ENCODE measurements at places on chromosomes 5 and 9.

- DNase-seq, result no peak
Observed at GRCh38 chr9:88745276-88746001, 210.5 kb downstream of the NXNL2 start.

GRCh38 chr5:56829137-56829908 is 14.0 kb downstream of the MAP3K1 start:
- DNase-seq, result no peak

GRCh38 chr9:114429488-114429887 is 41.7 kb upstream of the AKNA start:
- no peak for DNase-seq

GRCh38 chr9:124889006-124889405 is 27.1 kb downstream of the ARPC5L start:
- no peak for DNase-seq

DNA sequence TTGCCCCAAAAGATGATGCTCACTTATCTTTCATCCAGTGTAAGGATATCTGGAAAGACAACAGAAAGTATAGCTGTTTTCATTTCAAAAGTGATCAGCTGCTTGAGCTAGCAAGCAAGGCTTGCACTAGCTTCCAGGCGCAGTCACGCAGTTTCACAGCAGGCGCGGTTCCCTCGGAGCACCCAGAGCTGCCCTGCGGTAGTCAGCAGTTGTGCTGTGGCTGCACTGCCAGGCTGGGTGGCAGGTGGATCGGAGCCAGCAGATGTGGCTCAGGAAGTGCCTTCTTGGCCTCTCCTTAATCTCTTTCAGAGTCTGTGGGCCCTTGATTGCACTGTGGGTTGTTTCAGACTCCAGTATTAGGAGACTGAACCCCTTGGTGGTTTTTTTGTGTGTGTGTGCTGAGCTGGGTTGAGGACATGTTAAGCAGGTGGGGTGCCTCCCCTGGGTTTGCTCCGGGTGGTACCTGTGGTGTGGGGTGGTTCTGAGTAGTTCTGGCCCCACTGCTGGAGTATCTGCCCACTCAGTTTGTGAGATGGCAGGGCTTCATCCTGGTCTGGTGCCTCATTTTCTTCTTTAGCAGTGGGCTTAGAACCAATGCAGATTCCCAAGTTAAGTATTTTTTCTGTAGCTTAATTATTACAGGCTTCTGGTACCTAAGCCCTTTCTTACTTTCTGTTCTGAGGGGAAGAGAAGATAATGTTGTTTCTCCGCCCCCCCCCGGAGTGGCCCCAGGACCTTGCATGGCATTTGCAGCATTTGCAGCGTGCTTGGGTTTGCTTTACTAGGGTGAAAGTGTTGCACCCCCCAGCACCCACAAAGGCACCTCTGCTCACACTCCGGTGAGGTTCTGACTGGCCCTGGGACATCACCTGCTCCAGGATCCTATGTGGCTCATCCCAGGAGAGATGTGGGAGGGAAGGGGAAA is 16.4 kb downstream of the TENT4A start:
- no peak for DNase-seq

DNA sequence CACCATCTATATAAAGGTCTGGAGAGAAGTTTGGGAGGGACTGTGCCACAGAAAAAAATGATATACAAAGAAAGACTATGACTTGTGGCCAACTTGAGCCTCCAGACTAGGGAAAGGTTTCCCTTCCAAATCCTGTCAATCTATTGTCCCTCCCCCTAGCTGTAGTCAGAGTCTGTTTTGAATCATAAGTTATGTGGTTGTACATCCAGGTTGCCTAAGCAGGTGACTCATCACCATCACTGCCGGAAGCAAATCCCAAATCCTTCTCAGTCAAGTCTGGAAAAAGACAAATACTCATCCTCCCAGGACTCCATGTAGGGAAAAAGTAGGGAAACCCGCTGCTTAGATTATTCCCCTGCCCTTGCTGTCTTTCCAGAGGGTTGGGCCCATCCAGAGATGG is 235.7 kb downstream of the CDK5RAP2 start:
- no peak for DNase-seq

DNA sequence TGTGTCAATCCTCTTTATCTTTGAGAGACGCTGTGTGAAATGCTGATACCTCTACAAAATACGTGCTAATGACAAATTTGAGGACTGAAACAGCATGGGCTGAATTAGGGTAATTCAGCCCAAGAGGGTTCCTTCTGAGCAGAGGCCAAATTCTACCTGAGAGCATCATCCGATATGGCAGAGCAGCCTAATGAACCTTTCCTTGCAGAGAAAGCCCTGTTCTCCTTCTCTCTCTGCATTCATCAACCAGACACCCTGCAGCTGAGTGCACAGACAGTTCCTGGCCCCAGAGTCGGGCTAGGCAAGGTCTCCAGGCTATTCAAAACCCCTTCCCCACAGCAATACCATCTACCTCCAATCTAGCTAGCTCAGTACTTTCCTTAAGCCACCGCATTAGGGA is 77.9 kb downstream of the TRIM32 start:
- no peak for DNase-seq

DNA sequence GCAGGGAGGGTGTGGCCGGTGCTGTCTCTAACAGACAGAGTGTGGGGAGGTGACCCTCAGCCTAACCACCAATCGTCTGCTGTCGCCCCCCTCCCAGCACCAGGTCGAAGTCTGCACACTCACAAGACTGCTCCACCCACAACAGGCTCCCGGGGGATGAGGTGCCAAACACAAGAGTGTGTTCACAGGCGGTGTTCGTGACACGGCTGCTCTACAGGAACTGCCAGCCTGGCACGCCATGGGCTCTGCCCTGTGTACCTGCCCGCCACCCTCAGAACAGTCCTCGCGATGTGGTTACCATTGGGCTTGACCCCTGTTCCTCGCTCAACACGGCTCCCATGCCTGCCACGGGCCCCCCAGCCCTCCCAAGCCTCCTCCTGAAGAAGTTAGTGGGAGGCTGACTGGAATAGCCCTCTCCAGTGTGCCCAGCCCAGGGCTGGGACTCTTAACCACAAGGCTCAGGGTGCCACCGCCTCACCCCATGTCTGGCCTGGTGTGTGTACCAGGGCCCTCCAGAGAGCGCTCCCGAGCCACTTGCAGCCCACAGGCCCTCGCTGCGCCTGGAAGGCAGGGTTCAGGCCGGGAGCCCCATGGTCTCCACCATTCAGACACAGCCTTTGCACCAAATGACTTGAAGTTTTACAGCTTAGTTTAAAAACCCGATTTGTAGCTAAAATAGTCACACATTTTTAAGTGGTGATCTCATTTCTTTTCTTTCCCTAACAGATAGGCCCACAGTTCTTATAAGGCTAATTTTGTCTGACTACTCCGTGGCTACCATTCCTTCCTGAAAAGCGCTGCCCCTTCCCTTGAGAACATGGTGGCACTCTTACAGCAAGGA is 102.5 kb downstream of the CAMSAP1 start:
- DNase-seq, result no peak

GRCh38 chr9:4886698-4887097 is 94.0 kb downstream of the RCL1 start:
- no peak for DNase-seq

- no peak for DNase-seq
Observed at GRCh38 chr5:141617682-141618029, 1.1 kb downstream of the DIAPH1 start.

DNA sequence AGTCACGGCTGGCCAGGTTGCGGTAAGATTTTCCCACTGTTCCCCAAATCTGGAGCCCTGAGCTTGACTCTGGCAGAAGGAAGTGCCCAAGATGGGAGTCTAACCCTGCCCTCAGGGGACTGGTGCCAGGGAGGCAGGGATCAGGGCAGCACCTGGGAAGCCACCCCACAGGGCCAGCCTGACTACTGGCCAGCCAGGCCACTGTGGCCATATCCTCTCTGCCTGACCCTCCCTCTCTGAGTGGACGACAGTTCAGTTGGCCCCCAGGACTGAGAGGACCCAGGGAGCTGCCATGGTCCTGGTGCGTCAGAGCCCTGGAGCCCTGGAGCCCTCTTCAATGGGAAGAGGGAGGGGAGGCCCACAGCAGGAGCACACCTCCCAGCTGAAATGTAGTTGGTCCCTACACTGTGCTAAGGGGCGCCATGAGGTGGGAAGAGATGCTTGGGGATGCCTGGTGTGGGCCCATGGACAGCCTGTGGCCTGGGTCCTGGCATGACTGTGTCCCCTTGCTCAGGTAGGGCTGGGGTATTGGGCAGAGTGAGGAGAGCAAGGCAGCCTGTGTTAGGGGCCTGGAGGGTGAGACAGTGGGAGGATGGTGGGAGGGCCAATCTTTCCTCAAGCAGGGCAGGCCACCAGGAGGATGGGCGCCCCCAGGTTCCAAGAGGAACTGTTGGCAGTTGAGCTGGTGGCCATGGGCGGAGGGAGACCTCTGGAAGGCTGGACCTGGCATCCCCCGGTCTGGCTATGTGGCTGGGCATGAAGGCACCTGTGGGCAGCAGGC is 81.1 kb downstream of the PHF2 start:
- DNase-seq, result no peak

- no peak for DNase-seq
Observed at GRCh38 chr5:38734353-38734752, 111.5 kb upstream of the OSMR start.

DNA sequence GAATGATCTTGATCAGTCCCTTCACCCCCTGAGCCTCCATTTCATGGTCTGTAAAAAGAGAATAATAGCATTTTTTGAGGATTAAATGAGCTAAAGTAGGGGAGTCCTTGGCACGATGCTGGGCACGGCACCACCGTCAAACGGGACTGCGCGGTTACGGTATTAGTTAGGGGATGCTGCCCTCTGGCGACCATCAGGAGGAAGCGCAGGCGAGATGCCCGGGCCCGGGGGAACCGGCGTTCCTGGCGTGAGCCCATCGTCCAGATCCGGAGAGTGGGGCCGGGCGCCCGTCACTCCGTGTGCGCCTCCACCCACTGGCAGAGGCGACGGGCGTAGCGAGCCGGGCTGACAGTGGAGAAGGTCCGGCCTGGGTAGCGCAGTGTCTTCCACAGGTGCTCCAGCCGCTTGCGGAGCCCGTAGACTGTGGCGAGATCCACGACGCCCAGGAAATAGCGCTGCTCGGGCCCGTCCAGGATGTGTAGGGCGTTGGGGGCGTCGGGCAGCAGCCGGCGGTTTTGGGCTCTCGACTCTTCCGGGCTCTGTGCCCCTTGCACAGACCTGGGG is 4.8 kb upstream of the ST6GALNAC4 start:
- peak; percentile 77 for DNase-seq

DNA sequence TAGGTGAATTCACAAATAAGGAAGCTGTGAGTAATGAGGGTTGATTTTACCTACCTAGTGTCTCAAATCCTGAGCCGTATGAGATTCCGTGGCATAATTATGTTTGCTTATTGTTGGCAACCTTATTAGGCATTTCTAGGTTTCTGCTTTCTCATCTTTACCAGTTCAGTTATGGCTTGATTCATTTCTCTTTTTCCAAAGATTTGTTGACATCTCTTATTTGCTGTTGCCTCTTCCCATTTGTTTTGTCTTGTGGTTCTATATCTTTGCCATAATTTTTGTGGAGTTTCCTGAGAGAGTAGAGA is 470 bp downstream of the IL31RA start:
- DNase-seq, result no peak

DNA sequence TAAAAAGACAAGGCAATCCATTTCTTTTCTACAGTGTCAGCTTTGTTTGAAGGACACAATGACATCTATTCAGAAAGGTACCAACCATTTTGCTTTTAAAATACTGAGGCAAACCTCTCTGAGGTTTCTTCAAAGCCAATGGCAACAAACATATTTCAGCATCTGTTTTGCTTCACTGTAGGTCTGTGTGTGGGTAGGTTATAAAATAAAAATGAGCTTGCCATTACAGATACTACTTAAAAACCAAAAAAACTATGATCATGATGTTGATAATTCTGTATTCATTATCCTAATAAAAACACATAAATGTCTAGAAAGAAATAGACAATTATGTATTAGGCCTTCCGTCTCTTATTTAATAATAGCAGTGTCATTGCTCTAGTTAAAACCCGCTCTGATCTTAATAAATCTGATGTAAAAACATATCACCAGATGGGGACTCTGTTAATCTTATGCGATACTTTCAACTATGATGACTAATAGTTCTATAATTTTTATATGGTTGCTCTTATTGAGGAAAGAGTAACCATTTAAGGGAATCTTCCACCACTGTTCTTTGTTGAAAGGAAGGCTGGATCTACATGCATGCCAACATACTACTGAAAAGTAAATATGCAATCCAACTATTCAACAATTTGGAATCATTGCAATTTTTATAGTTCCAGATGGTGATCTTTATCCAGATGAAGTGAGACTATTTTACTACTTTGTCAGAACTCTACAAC is 647.2 kb downstream of the PDE4D start:
- DNase-seq, result no peak

DNA sequence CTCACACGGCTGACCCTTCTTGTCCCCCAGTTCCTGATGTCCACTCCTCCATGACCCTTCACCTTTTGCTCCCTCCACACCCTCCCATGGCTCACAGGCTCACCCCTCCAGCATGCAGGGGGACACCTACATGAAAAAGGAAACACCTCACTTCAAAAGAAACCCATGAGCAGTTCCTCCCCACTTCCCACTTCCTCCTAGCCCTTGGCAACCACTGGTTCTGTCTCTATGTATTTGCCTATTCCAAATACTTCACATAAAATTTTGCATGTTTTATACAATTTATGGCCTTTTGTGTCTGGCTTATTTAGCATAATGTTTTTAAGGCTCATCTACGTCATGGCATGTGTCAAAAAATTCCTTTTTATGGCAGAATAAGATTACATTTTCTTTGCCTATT is 100.2 kb upstream of the S1PR3 start:
- no peak for DNase-seq

DNA sequence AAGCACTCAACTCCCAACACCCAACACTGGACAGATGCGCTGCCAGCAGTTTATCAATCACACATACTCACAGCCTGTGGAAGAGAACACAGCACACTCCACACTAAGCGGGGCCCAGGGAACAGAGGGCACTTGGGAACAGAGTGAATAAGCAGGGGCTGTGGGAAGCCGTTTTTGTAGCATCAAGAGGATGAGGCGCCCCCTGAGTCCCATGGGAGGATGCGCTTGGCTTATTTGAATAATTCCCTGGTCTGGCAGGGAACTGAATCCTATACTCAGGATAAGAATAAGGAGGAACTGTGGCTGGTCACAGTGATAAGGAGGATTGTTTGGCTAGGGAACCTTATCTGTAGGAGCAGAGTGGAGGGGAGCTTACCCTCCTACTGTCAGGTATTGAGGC is 96.1 kb upstream of the DNAH5 start:
- DNase-seq, result no peak

DNA sequence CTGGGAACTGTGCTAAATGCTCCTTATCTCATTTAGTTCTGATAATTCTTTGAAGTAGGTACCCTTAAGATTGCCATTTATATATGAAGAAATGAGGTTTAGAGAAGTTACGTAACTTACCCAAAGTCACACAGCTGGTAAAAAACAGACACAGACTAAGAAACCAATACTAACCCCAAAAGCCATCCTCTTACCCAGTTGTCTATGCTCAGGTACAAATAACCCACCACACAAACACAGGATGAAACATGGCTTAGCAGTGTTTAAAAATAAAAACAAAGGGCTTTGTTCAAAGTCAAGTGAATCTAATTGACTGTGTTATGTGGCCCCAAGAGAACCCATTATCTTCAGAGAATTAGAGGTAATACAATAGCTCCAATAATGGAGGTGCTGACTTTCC is 37.0 kb upstream of the IL7R start:
- no peak for DNase-seq

DNA sequence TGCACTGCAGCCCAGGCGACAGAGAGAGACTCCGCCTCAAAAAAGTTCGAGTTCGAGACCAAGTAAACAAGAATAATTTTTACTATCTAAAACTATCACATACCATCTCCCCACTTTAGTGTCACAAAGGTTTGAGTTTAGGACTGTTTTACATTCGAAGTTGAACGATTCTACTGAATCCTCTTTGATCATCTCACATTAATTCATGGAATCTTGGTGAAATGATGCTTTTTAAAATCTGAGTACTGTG is 715 bp upstream of the RPS6 start:
- DNase-seq, result no peak

All from stimulated activated CD8-positive, alpha-beta memory T cell treated with anti-CD3 and anti-CD28 coated beads, Interleukin-15, amount 100 ng/mL, for 24 hours (primary cell).